ENCODE measurements at places on chromosomes 11 and 22.

DNA sequence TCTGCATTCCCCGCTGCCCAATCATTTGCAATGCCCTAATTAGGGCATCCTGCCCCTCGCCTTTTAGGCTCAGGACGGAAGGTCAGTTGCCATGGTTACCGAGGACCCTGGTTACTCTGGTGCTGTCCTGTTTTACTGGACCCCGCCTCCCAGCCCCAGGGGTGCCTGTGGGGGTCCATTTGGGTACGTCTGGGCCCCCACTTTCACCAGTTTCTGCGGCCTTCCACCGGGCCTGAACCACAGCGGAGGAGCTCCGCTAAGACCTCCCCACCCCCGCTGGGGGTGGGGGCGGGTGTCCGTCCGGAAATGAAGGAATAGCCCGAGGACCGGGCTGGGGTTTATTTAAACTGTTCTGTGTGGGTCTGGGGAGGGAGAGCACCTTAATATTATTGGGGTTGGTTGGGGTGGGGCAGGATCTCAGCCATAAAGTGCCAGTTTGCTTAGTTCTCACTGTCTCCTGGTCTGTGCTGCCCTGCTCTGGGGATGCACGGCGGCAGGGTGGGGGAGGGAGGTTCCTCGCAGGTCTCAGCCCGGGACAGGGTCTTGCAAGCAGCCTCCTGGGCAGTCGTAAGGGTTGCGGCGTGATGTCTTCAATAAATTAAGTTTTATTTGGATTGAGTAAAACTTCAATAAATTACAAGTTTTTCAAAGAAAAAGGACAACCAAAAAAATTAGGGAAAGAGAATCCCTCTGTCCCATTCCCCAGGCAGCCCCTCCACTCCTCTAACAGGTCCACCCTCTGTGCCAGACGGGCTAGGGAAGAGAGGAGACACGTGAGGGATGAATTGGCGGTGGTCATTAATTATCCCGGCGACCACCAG lies 5.3 kb downstream of the PHOX2A start:
- DNase-seq, result no peak

GRCh38 chr11:75508051-75508561 lies 17.6 kb downstream of the GDPD5 start:
- no peak for DNase-seq

- no peak for DNase-seq
Observed at GRCh38 chr11:113272281-113272680, 42.1 kb upstream of the TTC12 start.

DNA sequence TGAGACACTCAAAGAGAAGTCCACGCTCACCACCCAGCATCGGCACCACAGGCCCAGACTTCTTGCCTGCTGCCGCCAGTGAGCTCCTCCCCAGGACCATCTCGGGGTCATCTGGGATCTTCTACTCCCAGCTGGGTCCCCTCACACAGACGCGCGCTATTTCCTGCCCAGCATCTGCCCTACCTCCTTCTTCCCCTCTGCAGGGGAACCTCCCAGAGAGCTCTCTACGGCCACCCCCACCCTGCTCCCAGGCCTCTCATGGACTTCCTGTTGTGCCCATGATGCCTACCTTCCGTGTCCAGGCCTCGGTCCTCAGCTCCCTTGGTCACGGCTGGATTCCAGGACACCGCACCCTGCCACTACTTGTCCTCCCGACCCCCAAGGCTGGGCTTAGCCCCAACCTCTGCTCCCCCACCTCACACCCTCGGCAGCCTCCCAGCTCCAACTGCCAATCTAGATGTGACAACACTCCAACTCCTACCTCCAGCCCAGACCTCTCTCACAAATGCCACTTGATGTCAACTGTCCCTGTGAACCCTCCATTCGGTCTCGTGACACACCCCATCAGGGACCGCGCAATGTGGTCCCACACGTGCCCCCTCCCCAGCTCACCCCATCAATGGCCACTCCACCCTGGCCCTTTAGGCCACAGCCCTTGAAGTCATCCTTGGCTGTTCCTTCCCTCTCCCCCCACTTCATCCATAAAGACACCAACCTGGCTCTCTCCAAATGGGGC lies 45.3 kb downstream of the SGSM3 start:
- DNase-seq, result no peak

- no peak for DNase-seq
Observed at GRCh38 chr11:118819334-118820024, 28.5 kb upstream of the DDX6 start.

GRCh38 chr11:84193706-84194105 lies 907.5 kb upstream of the CCDC90B start:
- DNase-seq, result no peak

DNA sequence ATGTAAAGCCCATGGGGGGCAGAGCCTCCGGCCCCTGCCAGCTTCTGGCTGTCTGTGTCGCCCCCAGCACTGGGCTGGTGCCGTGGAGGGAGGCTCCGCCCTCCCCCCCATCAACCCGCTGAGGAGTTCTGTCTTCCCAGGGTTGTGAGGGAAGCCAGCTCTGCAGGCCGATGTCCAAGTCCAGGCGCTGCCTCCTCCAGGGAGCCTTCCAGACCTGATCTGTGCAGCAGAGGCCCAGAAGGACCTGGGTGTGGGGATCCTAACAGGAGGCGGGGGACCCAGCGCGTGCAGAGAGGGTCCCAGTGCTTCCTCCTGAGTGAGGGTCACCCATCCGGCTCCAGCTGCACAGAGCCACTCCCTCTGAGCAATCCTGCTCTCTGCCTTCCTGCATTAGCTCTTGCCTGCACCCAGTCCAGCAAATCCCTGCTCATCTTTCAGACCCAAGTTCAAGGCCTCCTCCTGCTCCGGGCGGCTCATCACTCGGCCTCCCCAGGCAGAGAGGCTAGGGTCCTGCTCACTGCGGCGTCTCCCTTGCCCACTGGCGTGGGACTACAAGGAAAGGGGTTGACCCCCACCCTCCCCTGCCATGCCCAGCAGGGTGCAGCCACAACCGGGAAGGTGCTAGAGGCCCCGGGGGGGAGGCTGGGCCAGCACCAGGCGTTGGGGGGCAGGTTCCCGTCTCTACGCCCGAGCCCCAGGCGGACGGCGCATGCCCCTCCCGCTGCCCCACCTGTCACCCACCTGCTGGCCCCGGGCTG lies 16.4 kb downstream of the PRR33 start:
- DNase-seq, result no peak

- DNase-seq, result no peak
Observed at GRCh38 chr11:115477410-115477809, 26.8 kb downstream of the CADM1 start.

DNA sequence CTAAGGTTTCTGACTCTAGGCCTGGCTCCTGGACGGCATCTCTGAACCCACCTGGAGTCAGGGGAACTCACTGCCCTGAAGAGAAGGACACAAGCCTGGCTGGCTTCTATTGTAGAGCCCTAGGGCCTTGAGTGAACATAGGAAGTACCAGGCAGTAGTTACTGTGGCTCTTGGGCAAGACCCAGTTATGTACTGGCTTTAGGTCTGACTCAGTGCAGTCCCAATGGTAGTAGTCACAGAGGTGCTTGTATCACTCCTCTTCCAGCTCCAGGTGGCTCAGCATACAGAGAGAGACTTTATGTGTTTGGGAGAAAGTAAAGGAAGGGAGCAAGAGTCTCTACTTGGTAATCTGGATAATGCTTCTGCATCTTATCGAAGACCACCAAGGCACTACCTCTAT lies 13.9 kb upstream of the PAK1 start:
- no peak for DNase-seq

DNA sequence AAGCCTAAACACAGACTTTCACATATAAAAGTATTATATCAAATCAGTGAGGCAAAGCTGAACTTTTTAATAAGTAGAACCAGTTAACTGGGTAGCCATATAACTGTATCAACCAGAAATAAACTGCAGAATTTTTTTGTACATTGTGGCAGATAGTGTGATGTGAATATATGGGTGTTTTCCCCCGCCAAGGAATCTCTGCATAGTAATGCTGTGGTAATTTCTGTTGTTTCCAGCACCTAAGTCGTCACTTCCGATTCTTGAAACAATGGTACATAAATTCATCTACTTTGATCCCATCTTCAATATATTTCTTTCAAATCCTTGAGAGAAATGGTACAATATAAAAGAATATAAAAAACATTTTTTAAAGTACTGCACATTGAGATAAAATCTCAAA lies 39.6 kb downstream of the NARS2 start:
- DNase-seq, result no peak

DNA sequence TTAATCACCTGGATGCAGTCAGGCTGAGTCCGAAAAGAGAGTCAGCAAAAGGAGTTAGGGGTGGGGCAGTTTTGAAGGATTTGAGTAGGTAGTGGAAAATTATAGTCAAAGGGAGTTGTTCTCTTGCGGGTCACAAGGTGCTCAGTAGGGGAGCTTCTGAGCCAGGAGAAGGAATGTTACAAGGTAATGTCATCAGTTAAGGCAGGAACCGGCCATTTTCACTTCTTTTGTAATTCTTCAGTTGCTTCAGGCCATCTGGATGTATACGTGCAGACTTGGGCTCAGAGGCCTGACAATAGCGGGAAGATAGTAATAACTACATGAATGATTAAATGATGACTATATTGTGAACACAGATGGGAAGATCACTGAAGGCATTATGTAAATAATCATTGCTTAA lies 6.2 kb downstream of the SC5D start:
- DNase-seq, result no peak

DNA sequence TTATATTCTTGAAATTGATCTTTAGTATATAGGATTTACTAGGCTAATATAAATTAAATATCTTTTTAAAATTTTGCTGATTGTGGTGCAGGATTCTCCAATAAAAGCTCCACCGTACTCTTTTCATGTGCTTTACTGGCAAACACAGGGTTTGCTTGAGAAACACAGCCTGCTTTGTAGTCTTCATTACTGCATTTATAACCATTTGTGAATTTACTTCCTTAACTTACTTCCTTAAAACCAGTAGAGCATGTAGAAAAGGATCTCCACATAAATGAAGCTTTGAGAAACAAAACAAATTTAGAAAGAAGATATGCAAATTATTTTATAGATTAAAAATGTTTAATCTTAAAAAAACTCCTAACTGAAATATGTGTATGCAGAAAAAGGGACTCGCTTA lies 28.8 kb downstream of the SWAP70 start:
- peak; percentile 47 for DNase-seq

DNA sequence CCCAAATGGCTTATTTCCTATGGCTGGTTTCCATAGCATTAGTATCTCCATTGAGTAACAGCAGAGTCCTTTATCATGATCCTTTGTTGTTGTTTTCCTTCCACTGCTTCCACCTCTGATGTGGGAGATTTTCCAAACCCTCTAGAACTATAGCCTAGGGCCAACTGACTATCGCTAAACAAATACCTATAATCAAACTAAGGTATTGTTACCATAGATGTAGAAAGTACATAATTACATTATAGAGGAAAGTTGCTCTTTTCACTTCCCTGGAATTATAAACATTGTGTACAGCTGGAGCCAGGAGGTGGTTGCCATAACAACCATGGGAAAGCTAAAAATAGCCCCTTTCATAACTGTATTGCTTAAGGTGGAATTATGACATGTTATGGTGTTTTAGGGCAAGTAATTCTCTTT lies 47.0 kb upstream of the ALKBH3 start:
- DNase-seq, result no peak

- no peak for DNase-seq
Observed at GRCh38 chr22:29702000-29702930, 17.5 kb upstream of the CABP7 start.

GRCh38 chr11:9972989-9973388 lies 309.1 kb downstream of the SWAP70 start:
- DNase-seq, result peak; percentile 30

- no peak for DNase-seq
Observed at GRCh38 chr11:119258983-119259382, 52.8 kb downstream of the CBL start.

DNA sequence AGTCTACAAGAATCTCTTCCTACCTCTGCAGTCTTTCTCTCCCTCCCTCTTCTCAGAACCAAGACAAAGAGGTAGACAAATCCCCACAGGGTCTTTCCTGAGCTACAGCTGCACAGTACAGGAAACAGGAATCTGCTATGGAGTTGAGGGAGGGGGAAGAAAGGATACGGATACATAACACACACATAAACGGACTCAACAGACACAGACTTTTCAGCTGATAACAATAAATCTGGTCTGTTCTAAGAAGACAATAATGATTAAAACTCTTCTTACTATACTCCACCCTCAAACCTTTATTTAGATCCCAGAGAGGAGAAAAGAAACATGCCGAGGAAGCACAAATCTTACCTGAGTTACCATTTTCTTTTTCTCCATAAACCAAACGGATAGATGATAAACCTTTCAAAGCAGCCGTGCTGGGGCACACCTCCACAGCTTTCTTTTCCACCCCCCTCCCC lies 122.2 kb downstream of the APOL5 start:
- DNase-seq, result no peak

GRCh38 chr22:33166206-33166605 lies 108.0 kb upstream of the SYN3 start:
- no peak for DNase-seq

GRCh38 chr11:69459848-69460539 lies 21.5 kb upstream of the LINC01488 start:
- no peak for DNase-seq

DNA sequence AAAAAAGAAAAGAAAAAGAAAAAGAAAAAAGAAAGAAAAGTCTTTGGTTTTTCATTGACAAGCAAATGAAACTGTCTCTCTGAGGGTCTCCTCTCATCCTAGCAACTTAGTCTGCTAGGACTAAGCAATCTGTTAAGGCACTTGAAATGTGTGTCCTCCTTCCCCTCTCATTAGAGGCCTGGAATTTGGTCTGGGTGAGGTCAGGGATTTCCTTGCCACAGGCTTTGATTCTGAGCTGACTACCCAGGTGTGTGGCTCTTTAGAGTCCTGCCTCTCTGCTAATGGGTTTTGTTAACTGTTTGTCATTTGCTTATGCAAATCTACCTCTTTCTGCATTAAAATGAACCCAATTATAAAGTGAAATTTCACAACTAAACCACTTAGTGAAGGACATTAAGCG lies 18.3 kb upstream of the PKNOX2 start:
- DNase-seq, result no peak

DNA sequence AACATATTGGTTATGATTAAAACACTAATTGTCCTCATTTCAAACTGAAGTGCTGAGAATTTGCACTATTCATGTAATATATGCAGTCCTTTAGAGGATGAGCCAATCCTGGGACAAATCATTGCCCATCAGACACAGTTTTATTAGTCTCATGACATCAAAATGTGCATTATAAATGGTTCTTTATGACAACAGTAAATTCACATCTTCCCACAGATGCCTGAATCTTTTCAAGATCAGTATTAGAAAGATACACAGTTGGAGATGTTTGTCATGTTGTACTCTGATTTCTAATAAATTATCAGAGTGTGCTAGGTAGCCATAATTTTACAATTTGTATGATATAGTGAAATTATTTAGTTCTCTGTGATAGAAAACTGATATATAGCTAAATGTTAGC lies 813.5 kb downstream of the FAM181B start:
- DNase-seq, result no peak

DNA sequence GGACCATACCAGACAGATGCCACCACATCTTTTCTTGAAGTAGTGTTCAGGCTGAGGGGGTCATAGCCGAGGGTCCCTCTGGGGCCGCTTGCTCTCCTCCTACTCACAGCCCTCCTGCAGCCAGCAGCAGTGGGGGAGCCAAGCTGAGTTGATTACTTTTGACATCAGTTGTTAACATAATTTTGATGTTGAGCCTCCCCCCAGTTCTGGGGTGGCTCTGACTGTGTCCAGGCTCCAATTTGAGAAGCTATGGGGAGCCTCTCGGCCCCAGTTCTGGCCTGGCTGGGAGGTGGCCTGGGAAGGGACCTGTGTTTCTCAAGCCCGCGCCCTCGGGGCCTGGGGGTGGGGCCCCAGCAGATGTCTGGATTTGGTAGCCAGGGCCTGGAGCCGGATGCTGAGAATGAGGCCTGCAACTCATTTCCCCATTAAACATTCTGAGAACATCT lies 47.9 kb downstream of the KCNQ1OT1 start:
- no peak for DNase-seq
